ENCODE measurements at places on chromosomes 5 and 9. TPM values are rescaled to one million over a fixed set of nuclear protein-coding genes. Genes with fewer than 3 reads are reported as not detected.

The IFNA2 gene
- total RNA-seq = not detected

The SAPCD2 gene
- 31.1 TPM for total RNA-seq

- no peak for DNase-seq
Measured at GRCh38 chr9:79763671-79764285, 192.0 kb downstream of the TLE4 start.

DNA sequence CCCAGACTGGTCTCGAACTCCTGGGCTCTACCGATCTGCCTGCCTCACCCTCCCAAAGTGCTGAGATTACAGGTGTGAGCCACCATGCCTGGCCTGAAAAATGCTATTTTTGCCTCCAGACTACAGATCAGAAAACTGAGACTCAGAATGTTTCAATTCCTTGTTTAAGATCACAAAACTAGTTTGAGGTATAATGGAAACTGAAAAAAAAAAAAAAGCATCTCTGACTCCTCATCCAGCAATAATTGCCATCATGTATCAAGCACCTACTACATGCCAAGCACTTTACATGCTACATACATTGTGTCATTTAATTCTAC, 35.6 kb downstream of the PLAC8L1 start:
- no peak for DNase-seq

DNA sequence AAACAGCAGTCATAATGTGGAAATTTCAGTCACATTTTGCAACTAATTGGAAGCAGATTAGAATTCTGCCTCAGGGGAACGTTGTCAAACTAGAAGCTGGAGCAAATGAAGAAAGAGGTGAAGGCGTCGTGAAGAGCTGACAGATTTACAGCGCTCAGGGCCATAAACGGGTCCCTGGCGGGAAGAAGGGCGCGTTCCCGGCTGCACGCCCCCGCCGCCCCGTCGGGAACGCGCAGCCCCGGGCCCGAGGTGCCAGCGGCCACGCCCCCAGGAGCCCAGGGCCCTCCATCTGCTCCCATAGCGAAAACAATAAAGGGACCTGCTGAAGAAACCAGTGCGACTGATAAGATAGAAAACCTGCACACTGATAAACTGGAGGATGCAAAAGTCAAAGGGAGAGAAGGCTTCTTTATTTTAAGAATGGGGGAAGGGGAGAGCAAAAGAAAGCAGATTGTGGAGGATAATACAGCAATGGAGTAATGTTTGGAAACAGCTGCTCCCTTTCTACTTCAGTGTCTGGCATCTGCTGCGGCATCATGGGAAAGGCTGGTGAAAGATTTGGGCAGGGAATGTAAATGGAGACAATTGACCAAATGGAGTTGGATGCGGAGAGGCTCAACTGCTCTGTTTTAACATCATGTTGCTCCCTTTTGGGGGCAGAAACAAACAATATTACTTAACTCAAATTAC, 11.1 kb downstream of the ZNF608 start:
- DNase-seq = no peak

DNA sequence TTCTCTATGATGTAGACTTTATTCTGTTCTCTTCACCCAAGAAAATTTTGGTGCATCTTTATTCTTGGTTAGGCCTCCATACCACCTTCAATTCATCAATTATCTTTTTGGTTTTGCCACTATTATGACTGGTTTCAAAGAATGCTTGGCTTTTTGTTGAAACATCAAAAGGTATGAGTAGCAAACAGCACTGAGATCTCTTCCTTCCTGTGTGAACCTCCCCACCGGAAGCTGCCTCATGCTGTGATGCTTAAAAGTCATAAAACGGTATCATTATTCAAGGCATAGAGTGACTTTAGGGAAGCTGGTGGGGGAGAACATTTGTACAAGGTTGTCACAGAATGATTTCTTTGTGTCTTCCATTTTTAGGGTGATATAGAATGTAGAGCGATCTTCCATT, 70.6 kb downstream of the IQGAP2 start:
- no peak for DNase-seq

GRCh38 chr9:133355881-133356357, 368 bp downstream of the SURF1 start:
- DNase-seq = no peak

GRCh38 chr9:115636596-115636995, 517.0 kb upstream of the PAPPA start:
- no peak for DNase-seq

The LEAP2 gene
- total RNA-seq = 0.67 TPM

GRCh38 chr5:135484674-135485086, 32.5 kb upstream of the TIFAB start:
- no peak for DNase-seq

DNA sequence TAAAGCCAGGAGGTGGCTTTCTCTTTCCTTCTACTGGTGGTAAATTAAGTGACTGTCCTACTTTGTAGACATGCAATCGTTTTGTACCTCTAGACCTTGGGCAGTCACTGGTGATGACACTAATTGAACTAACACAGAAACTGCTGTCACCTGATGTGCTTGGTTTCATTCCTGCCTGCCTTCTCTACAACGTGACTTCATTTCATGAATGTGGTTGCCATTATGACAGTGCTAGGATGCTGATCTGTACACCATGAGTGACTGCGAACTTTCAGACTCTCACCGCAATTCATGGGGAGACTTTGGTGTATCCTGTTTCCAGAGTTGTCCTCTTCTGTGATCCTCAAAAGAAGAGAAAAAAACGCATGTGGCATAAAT, 47.5 kb downstream of the UBE2QL1 start:
- DNase-seq = no peak

GRCh38 chr5:174999581-174999980, 275.2 kb downstream of the MSX2 start:
- no peak for DNase-seq

The CCL21 gene
- not detected for total RNA-seq

- no peak for DNase-seq
Measured at GRCh38 chr9:90697808-90698207, 55.2 kb upstream of the DIRAS2 start.

Measured in pulmonary artery endothelial cell (primary cell).